Hair follicular keratinocyte (primary cell): ENCODE measurements at places on chromosomes 3 and 15. TPM values are rescaled to one million over a fixed set of nuclear protein-coding genes. Genes with fewer than 3 reads are reported as not detected.

Gene CDHR4
- total RNA-seq = not detected in 2 replicates

Gene CLDN11
- total RNA-seq = 3.4 and 5.1 TPM in 2 replicates

Gene NDUFB4
- 130 and 138 TPM in 2 replicates for total RNA-seq

Gene GPR149
- not detected in 2 replicates for total RNA-seq

Gene RSRC1
- 15.9 and 19.0 TPM in 2 replicates for total RNA-seq

Gene MST1R
- total RNA-seq = 17.8 and 21.9 TPM in 2 replicates

Gene SERINC4
- not detected in 2 replicates for total RNA-seq

Gene TTLL13
- 0.08 and 0.11 TPM in 2 replicates for total RNA-seq

Gene ARL14
- total RNA-seq = 1.1 TPM in 1 of 2 replicates, not detected in the other

Gene CLRN1
- total RNA-seq = not detected in 2 replicates

Gene EEF1AKMT4
- 12.5 and 18.3 TPM in 2 replicates for total RNA-seq

Gene SNX33
- 20.1 and 32.2 TPM in 2 replicates for total RNA-seq

Gene CCDC39
- 0.04 TPM in 1 of 2 replicates, not detected in the other for total RNA-seq

Gene MLH1
- 52.8 and 58.5 TPM in 2 replicates for total RNA-seq

Gene ANKUB1
- total RNA-seq = 0.04 and 0.31 TPM in 2 replicates

Gene GMPS
- total RNA-seq = 55.1 and 85.2 TPM in 2 replicates

Gene CLDND1
- 82.9 and 83.1 TPM in 2 replicates for total RNA-seq

Gene ENTPD3
- total RNA-seq = 6.3 and 12.2 TPM in 2 replicates

Gene ZNF619
- total RNA-seq = 2.5 and 3.6 TPM in 2 replicates

Gene CCDC54
- not detected in 2 replicates for total RNA-seq

Gene SEMA6D
- total RNA-seq = 0.91 and 2.9 TPM in 2 replicates
